PC-9 (cell line): ENCODE measurements at places on chromosomes 13 and 19.

DNA sequence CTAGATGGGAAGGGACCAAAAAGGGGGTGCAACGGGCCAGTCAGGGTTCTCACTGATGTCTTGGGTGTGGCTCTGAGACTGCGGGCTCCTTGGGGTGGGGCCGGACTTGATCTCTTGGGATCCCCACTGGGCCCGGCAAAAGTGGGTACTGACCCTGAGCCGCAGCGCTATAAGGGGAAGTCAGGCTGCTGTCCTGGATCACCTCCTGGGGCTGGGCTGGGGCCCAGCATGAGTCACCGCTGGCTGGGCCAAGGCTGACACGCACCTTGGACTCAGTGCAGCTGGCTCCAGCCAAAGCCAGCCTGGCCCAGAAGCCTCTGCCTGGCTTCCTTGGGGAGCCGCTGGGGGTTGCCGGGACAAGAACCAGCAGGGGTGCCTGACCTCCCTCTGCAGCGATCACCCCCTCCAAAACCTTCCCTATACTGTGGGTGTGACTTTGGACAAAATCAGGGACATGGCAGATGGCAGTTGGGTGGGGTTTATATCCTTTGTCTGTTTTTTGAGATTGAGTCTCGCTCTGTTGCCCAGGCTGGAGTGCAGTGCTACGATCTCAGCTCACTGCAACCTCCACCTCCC lies 617 bp upstream of the IQCN start:
- H3K36me3 ChIP-seq = peaks cover 5% of the 10 kb centered on the region; the same call in 1 of the 2 replicates
- H3K27ac ChIP-seq = peak overlapping the region; percentile 46
- H3K27me3 ChIP-seq = no peaks in the 10 kb centered on the region
- no peak overlapping the region for H3K4me3 ChIP-seq

DNA sequence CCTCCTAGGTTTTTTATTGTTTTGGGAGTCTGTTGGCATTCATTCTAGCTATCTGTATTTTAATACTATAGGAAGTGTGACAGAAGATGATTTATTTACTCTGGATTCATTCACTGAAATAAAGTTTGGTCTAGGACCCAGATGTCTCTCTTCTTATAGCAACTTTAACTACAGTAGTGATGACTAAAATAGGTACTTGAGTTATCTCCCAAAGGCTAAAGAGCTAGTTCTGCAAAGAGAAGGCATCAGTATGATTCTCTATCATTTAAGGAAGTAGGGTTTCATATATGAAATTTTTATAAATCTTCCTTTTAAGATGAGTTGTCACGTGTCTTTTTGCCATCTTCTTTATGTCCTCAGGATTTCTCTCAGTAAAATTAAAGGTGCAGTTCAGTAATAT lies 507.4 kb downstream of the KCTD12 start:
- no peaks in the 10 kb centered on the region; the same call in 1 of the 2 replicates for H3K4me1 ChIP-seq
- H3K27ac ChIP-seq = no peak overlapping the region
- H3K27me3 ChIP-seq = no peaks in the 10 kb centered on the region
- no peak overlapping the region for H3K4me3 ChIP-seq
- H3K36me3 ChIP-seq = no peaks in the 10 kb centered on the region
- DNase-seq = no peak

DNA sequence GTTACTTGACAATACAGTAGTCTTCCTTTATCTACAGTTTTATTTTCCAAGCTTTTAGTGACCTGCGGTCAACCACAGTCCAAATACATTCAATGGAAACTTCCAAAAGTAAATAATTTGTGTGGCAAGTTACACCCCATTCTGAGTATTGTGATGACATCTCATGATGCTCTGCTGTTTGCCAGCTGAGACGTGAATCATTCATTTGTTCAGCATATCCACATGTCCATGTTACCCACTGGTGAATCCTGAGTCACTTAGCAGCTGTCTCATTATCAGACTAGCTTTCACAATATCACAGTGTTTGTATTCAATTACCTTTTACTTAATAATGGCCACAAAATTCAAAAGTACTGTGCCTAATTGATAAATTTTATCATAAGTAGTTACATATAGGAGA lies 179.8 kb downstream of the PRR20E start:
- H3K36me3 ChIP-seq = no peaks in the 10 kb centered on the region
- no peaks in the 10 kb centered on the region for H3K27me3 ChIP-seq
- H3K4me1 ChIP-seq = no peaks in the 10 kb centered on the region
- H3K4me3 ChIP-seq = no peak overlapping the region
- DNase-seq = no peak

DNA sequence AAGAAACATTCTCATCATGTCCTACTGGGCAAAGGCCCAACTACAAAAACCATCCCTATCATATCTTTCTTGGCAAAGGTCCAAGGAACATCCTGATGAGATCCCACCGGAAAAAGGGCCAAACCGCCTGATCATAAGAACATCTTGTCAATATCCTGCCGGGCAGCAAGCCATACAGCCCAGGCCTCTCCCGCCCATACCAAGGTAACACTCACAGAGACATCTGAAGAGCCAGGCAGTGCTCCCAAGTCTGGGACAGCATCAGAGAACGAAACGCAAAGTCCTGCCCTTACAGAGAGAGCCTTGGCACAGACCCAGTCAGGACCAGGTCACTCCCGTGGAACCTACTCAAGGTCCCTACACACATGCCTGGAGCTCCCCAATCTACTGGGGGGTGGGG lies 18.5 kb upstream of the ZNF331 start:
- H3K27ac ChIP-seq = no peak overlapping the region
- no peak for DNase-seq
- peaks cover 3% of the 10 kb centered on the region; the same call in 1 of the 2 replicates for H3K36me3 ChIP-seq

DNA sequence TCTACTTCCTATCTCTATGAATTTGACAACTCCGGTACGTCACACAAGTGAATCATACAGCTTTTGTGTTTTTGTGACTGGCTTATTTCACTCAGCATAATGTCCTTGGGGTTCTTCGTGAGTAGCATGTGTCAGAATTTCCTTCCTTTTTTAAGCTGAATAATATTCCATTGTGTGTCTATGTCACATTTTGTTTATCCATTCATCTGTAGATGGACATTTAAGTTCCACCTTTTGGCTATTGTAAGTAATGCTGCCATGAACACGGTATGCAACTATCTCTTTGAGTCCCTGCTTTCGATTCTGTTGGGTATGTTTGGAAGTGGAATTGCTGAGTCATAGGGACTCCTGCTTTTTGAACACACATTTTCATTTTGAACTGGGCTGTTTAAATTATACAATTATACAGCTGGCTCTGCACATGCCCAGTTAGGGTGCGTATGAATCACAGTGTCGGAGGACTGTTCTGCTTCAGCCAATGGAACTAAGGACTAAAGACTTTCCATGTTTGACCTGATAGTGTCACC lies 43.0 kb upstream of the C13orf42 start:
- H3K4me1 ChIP-seq = no peaks in the 10 kb centered on the region
- peaks cover 26% of the 10 kb centered on the region; the same call in 1 of the 2 replicates for H3K27me3 ChIP-seq
- no peak for DNase-seq
- no peaks in the 10 kb centered on the region for H3K36me3 ChIP-seq
- no peak overlapping the region for H3K4me3 ChIP-seq
